Stimulated activated CD4-positive, alpha-beta T cell treated with anti-CD3 and anti-CD28 coated beads, Interleukin-12 subunit alpha, Interleukin-12 subunit beta, amount 100 ng/mL, for 24 hours (primary cell): ENCODE measurements at places on chromosomes 16 and 17.

DNA sequence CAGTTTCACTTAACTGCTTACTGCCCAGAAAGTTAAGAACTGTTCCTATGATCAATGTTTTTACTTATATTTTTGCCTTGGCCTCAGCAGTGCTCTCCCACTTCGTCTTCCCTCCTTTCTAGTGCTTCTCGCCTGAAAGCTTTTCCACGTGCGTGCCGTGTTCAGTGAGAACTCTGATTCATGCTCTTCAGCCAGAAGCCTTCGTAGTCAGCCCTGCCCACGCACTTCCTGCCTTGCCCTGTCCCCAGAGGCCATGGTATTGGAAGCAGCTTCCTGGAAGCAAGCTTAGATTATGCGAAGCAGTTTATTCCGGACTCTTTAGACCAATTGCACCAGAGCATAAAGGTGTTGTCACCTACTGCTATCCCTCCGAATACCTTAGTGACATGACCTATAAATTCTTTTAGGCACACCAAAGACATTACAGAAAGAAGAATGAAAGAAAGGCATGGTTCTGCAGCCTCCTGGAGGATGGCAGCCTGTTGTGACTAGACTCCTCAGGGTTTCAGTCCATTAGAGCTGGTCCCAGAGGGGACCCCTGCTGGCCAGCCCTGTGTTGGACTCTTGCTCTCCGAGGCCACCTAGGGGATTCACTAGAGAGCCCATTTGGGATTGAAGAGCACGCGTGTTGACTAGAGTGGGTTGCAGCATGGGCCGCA, 105.2 kb downstream of the RPTOR start:
- DNase-seq = peak; percentile 64

DNA sequence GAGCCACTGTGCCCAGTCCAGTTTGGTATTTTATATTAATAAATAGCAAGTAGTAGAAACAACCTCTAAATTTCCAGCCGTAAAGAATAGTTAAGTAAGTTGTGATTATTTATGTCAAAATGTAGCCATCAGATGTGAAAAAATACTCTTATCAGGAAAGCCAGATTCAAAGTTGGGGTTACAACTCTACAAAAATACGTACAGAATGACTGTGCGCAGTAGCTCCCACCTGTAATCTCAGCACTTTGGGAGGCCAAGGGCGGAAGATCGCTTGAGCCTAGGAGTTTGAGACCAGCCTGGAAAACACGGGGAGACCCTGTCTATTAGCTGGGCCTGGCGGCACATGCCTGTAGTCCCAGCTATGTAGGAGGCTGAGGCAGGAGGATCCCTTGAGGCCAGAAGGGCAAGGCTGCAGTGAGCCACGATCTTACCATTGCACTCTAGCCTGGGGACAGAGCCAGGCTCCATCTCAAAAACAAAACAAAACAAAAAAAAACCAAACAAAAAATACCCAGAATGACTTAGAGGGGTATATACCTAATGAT, 1.7 kb downstream of the PDP2 start:
- no peak for DNase-seq

- no peak for DNase-seq
These were observed 308.7 kb upstream of the TNRC6C start for GRCh38 chr17:77649717-77650211.

- DNase-seq = no peak
These were observed 16.5 kb upstream of the EEF2K start for GRCh38 chr16:22189473-22190080.

DNA sequence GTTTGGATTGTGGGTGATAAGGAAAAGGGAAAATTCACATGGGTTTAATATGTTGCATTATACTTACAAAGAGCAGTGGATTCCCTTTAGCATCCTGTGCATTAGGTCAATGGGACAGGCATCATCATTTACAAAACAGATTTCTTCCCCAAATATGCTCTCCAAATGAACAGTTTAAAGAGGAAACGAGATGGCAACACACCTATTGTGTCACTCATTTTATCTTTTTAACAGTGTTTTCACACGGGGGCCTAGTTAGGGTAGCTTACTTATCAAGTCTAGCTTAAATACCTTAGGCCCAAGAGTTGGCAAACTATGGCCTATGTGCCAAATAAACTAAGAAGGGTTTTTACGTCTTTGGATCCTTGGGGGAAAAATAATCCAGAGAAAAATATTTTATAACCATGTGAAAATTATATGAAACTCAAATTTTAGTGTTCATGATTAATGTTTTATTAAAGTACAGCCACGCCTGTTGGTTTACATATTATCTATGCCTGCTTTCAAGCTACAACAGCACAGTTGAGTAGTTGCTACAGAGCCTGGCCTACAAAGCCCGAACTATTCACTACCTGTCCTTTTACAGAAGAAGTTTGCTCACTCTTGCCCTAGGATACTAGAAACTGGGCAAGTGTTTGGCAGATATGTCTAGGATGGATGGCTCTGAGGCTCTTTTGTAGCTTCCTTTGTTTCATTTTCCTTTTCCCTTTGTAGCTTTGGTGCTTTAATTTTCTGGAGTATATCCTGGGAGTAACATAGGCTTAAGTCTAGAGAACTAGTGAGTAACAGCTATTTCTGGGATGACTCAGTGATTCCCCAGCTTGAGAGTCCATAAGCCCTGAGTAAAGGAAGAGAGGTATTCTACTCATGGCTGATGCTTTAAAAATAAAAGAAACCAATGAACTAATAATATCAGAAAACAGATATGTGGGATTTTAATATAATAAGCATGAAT, 12.4 kb downstream of the NUP93 start:
- DNase-seq = no peak

DNA sequence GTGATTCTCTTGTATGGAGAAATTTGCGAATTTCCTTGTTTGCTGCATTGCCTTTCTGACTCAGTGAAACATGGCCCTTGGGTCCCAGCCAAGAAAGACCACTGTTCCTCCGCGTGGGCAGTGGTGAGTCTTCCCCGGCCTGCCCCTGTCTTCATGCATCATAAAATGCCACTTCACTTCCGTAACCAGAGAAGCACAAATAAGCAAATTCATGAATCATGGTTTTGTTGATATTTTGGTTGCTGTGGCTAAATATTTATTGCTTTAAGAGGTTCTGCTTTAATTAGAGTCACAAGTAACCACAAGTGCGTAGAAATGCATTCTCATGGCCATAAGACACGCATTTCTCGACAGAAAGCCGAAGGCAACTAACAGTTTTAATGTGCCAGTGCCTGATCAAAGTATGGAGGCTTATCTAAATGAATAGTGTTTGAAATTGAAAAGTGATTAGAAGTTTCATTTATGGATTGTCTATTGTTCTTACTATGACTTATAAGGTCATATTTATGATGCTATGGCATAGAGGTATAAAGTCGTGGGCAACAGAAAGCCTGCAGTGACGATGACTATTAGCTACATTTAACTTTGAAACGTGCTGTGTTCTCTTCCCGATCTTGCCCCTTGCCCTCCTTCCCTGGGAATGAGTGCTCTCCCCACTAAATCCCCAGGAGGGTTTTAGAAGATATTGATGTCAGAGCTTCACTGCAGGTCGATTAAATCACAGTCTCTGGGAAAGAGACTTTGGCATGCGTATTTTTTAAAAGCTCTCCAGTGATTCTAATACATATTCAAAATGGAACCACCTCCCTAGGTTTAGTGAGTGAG, 76.0 kb downstream of the WIPI1 start:
- no peak for DNase-seq
